Activated effector memory CD4-positive, alpha-beta T cell treated with anti-CD3 and anti-CD28 coated beads, Interleukin-2, amount 50 U/mL, for 16 hours (primary cell): ENCODE measurements at places on chromosomes 4 and X.
A peak's percentile ranks its signal among the peaks of the same experiment; 100 is the strongest.

GRCh38 chr4:55435141-55435841, 39.5 kb downstream of the TMEM165 start:
- peak; percentile 65 for DNase-seq

DNA sequence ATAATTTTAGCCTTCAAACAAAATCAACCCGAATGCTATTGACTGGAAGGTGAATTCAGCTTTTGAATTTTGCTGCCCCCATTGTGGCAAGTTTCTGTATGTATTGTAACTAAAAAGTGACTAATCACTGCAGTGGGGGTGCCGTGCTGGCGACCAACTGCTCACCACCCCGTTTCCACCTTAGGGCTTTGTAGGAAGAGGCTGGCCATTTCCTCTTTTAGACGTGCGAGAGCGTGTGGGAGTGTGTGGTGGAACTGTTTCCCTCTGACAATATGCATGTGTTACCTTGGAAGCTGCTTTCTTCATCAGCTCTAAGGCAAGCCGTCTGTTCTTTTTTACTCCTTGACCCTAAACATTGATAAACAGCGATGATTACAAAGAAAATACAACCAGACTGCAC, 78.8 kb downstream of the SEL1L3 start:
- no peak for DNase-seq

DNA sequence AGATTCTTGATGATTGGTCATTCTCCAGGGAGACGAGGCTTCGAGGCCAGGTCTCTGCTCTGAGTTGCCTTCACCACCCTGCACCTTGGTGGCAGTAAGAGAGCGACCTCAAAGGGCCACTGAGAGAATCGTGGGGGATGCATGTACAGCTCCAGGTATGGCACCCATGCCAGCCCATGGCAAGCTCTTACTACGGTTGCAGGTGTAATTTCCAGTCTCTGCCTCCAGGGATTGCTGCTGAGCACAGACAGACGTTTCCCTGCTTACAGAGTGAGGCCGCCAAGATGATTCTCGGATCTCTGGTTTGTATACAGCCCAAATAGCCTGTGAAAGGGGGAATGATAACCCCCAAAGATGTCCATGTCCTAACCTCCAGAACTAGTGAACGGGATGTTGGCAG, 16.3 kb upstream of the DRD5 start:
- no peak for DNase-seq

DNA sequence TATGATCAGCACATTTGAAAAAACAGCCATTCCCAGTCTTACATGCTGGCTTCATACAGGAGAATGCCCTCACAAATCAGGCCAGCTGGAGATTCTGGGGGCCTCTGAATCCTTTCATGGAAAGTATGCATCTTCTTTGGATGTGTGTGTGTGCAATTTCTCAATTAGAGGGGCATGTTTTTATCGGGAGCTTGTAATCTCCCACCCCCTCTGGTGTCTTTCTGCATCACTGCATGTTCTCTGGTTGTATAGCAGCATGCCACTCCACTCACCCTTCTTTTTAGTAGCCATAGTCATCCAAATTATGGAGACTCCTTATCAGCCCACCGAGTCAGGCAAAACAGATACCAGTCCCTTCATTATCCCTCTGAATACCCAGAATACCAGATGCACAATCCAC, 282.2 kb upstream of the SLIT2 start:
- DNase-seq: no peak

- DNase-seq: no peak
These were observed 49.2 kb upstream of the MSX1 start for GRCh38 chr4:4810092-4810774.

DNA sequence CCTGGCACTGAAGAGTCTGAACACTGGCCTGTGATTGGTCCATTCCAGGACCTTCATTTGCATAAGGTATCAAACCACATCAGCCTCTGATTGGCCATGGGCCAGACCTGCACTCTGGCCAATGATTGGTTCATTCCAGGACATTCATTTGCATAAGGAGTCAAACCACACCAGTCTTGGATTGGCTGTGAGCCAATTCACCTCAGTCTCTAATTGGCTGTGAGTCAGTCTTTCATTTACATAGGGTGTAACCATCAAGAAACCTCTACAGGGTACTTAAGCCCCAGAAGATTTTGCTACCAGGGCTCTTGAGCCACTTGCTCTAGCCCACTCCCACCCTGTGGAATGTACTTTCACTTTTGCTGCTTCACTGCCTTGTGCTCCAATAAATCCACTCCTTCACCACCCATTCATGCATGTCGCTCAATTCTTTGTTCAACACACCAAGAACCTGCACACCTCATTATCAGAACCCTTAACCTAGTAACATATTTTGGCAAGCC, 14.2 kb upstream of the HERC5 start:
- no peak for DNase-seq

- no peak for DNase-seq
These were observed 61.1 kb upstream of the RPL34 start for GRCh38 chr4:108559068-108559793.

- no peak for DNase-seq
These were observed 88.3 kb downstream of the CLCN4 start for GRCh38 chrX:10244915-10245622.

DNA sequence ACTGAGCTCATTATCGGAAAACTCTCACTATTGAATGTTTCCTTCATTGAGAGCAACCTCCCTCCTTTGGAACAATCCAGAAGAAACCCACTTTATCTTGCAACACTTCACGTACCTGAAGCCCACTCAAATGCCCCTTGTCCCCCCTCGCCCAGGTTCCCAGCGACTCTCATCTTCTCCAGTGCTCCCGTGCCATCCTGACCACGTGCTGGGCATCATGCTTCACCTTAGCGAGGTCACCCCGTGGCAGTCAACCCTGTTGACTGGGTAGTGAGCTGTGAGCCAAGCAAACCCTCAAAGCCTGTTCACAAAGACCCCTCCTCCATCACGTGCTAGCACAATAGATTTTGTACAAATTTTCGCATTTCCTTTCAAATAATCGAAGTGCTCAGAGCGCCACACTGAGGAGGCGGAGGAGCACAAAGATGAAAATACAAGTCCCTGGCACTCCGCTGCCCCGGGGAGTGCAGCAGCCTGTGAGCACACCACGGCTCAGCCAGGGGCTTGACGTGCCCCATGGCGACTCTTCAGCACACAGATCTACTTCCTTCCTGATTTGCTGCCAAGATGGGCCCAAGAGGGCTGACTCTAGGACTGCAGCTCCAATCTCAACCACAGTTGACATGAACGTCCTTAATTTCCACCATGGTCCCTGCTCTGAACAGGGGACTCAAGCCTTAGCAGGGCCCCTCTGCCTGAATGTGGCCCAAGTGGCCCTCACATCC, 15.6 kb downstream of the PDZD4 start:
- DNase-seq: no peak

GRCh38 chrX:129959493-129959832, 23.0 kb upstream of the BCORL1 start:
- no peak for DNase-seq

DNA sequence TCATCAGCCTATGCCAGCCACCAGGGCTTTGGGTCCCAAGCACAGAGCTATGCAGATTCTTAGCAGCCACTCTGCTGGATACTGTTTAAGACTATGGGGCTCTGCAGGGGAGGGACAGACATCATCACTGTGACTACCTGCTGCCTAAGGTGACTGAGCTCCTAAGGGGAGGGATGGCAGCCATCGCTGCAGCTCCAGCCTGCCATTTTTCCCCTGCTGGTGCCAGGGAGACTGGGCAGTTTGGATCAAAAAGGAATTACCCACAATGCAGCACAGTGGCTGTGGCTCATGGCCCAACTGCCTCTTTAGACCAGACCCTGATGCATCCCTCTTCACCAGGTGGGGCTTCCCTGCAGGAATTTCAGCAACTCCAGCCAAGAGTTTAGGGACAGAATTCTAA, 28.6 kb upstream of the INPP4B start:
- DNase-seq: no peak

GRCh38 chr4:189305500-189305899, 635.2 kb upstream of the FRG1 start:
- no peak for DNase-seq

DNA sequence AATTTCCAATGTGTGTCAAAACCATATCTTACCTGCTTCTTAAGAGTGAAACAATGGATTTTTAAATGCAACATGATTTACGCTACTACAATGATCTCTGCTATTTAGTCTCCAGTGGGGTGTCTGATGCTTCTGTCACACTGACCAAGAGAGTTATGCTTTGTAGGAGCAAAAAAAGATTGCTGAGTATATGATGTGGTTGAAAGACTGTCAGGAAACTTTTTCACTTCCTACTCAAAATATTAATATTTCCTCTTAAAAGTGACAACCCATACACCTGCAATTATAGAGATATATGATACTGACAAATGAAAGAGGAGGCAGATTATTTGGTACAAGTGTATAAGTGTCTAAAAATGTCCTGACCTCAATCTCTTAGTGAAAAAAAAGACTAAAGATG, 105.2 kb upstream of the BMP3 start:
- no peak for DNase-seq

DNA sequence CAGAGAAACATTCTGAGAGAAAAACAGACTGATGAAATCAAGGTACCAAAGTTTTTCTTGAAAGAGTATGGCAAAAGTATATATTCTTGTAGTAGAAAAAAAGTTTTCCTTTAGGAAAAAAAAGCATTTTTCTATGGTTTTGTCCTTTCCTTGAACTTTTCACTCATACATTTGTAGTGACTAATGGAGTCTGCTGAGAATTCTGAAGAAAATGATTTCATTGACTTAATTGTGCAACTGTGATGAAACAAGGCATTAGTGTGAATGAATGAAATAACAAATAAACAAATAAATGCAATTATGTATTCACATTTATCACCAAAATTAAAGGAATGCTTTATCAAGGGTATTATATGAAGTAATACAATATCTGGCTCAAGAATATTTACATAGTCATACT, 5.7 kb downstream of the CSN1S1 start:
- no peak for DNase-seq

DNA sequence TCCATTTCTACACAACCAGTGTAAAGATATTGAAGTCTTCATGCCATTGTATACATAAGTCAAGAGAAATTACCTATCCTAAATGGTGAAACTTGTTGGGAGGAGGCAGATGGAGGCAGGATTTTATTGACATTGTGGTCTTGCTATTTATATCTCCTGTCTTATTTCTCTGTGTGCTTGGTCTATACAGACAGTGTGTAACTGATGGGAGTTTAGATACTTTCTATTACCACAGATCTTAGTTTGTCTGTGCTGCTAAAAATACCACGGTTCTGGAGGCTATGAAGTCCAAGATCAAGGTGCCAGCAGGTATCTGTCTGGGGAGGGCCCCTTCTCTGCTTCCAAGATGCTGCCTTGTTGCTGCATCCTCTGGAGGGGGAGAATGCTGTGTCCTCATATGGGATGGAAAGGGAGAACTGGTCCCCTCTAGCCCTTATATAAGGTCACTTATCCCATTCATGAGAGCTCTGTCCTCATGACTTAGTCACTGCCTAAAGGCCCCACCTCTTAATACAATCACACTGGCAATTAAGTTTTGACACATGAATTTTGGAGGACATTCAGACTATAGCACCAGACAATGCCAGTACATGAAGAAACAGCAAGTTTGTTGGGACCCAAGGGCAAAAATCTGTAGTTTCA, 62.4 kb downstream of the SYNPO2 start:
- DNase-seq: no peak

DNA sequence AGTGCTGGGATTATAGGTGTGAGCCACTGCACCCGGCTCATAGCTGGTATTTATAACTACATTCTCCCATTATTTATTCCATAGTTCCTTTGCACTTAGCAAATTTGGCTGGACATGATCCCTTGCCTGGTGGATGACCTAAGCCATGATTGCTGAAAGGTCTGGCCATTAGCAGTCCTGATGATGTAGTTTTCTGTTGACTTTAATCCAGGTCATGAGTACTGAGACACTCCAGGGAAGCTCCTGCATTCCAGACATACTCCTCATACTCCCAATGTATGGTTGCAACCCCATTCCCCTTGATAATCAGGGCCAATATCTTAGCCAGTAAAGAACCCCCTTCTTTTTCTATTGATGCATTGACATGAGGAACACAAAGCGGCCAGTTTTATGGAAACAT, 24.4 kb upstream of the MGST2 start:
- DNase-seq: no peak

GRCh38 chrX:72057849-72058248, 73.9 kb downstream of the RTL5 start:
- DNase-seq: no peak

DNA sequence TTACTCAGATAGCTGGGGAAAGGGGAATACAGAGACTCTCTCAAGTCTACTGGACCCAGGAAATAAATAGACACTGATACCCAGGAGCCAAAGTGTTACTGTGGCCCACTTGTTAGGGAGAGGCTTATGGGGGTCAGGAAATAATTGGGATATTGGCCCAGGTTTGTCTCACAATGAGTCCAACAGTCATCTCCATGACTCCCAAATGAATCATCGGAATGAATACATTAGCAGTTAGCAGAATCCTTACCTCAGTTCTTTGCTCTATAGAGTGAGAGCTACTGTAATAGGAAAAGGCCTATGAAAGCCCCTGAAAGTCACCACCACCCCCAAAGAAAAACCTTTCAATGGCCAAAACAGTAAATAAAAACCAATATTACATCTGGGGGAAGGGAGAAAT, 42.4 kb upstream of the ARHGEF6 start:
- DNase-seq: no peak

DNA sequence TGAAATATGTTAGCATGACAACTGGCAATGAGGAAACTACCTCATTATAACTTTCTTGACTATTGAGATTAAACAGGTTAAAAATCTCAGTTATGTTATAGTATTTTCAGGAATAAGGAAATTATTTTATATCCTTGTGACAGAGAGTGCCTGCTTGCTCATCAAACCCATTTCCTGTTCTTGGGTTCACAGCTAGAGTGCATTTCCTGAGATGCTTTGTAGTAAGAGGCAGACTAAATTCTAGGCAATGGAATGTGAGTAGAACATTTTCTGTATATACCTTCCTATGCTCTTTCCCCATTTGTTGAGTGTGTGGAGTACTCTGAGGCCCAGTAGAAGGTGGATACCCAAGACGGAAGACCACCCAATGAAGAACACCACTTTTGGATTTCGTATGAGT, 96.9 kb upstream of the CASK start:
- DNase-seq: no peak

GRCh38 chr4:108849611-108850168, 86.8 kb upstream of the ETNPPL start:
- no peak for DNase-seq

- no peak for DNase-seq
These were observed 23.7 kb downstream of the SLC10A6 start for GRCh38 chr4:86825511-86825910.
